SK-N-SH (cell line): ENCODE measurements at places on chromosomes 5 and 9. TPM values are rescaled to one million over a fixed set of nuclear protein-coding genes. Genes with fewer than 3 reads are reported as not detected.

Gene ADAMTSL2
- polyA plus RNA-seq, result 0.21 and 0.31 TPM in 2 replicates

Gene CDH12
- polyA plus RNA-seq, result not detected in 2 replicates

Gene ADGRD2
- polyA plus RNA-seq, result 0.05 and 0.10 TPM in 2 replicates

Gene TRIM36
- 0.16 and 0.42 TPM in 2 replicates for polyA plus RNA-seq

Gene NDUFA8
- polyA plus RNA-seq, result 97.4 and 116 TPM in 2 replicates

Gene RASGRF2
- under 0.01 TPM in 1 of 2 replicates, not detected in the other for polyA plus RNA-seq

DNA sequence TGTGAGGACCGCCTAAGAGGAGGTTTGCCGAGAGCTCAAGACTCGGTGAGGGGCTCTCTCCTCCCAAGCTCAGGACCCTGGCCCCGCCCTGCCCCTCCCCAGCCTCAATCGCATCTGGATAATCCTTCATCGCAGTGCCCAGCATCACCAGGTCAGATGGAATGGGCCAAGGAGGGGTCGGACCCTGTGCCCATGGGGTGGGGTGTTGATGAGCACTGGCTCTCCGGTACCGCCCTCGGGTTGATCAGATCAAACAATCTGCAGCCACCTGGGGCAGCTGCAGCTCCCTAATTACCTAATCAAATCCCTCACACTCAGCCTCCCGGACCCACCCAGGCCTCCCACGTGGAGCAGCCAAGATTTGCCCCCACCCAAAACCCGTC lies 24.4 kb upstream of the TDRD7 start:
- DNase-seq, result no peak

DNA sequence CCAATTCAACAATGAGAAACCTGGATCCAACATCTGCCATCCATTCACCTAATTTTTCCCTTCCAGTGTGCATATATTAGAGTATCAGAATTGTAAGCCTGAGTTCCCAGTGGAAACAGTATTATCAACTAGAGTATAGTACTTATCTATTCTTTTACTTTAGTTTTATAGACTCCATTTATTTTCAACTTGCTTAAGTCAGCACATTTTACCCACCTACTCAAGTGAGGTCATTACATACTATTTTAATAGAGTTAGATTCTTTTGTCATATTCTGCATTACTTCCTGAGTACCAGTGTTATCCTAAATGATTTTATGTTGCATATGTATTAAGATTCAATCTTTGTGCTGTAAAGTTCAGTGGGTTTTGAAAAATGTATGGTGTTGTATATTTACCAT lies 1393.3 kb downstream of the MAT2B start:
- no peak for DNase-seq

GRCh38 chr5:168364151-168364661 lies 72.8 kb downstream of the WWC1 start:
- DNase-seq, result no peak

DNA sequence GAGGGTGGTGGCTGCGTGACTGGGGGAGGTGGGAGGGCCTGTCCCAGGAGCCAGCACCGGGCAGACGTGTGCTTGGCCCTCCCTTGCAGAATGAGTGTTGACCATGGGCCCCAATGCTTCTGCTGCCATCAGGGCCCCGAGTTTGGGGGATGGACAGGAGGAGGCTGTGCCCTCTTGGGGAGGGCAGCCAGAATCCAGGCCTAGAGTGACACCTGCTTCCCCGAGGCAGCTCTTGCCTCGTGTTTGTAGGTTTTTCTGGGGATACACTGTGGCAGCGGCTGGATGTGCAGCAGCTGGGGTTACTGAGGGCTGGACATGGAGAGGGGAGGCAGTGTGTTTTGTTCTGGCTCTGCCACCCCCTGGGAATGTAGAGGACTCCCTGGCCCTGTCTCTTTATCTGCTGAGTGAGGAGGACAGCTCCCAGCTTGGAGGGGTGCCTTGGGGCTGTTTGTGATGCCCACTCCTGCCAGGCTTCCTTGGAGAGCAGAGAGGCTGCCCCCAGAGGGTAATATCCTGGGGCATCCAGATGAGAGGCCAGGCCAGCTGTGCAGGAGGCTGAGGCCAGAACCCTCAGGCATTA lies 22.7 kb downstream of the WNK2 start:
- DNase-seq, result no peak

DNA sequence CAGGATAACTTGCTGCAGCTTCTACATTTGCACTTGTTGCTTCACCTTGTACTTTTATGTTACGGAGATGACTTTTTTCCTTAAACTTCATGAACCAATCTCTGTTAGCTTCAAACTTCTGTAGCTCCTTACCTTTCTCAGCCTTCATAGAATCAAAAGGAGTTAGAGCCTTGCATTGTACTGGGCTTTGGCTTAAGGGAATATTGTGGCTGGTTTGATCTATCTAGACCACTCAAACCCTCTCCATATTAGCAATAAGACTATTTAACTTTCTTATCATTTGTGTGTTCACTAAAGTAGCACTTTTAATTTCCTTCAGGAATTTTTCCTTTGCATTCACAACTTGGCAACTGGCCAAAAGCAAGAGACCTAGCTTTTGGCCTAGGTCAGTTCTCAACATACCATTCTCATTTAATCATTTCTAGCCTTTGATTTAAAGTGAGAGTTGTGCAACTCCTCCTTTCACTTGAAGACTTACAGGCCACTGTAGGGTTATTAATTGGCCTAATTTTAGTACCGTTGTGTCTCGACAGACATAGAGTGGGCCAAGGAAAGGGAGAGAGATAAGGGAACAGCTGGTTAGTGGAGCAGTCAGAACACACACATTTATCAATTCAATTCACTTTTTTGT lies 63.7 kb downstream of the SHOC1 start:
- no peak for DNase-seq

- no peak for DNase-seq
These were observed 67.8 kb downstream of the LHX2 start for GRCh38 chr9:124079176-124079925.

GRCh38 chr5:179588166-179588565 lies 35.3 kb downstream of the HNRNPH1 start:
- DNase-seq, result no peak

DNA sequence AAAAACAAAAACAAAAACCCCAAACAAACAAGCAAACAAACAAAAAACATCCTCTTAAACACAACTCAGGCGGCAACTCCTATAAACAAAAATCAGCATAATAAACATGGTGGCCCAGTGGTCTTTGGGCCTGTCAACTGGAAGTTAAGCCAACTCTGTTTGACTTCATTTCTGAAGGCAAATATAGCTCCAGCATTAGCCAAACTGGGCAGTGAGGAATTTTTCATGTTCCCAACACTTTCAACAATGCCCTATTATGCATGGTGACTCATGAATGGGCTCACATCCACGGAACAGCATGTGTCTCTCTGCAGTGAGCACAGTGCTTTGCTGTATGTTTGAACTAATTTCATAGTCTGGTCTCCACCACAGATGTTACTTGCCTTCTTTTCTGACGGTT lies 143.9 kb upstream of the STC2 start:
- DNase-seq, result no peak
